Urothelium cell line (cell line): ENCODE measurements at places on chromosomes 4 and X.

DNA sequence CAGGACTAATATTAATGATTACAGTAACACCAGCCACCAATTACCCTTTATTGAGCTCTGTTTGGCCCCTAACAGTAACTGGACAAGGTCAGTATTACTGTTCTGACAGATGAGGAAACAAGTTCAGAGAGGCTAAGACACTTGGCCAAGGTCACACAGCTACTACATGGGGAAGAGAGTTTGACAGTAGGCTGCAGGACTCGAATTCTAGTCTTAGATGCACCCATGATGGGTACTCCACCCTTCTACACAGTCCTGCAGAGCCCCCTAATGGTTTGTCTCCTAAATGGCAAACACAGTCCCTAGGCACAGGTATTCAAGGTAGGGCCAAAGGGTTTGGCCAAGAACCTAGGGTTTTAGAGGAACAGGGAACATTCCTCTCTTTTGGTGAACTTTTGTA, 93.9 kb downstream of the NSUN7 start:
- DNase-seq: no peak

- DNase-seq: no peak
Observed at GRCh38 chr4:141768954-141769353, 132.6 kb downstream of the IL15 start.

DNA sequence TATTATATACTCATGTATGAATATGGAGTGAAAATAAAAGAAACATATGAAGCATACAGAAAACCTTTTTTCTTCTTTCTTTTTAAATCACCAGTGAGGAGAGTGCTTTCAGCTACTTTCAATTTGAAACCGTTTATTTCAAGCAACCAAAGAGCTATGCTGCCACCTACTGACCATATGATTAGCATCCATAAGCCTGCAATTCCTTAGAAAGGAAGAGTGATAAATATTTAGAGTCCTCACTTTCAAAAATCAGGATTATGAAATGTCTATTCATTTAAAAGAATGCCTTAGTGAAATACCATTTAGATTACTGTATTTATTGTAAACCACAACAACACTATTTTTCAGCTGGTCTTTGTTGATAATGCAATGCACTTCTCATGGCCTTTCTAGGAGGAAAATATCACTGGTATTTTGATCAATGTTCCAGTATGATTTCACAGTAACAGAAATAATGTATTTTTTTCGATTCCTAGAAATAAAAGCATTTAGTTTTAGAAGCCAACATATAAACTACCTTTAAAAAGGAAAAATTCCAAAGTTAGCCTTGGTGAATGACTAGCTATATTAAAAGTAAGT, 667.6 kb downstream of the PCDH18 start:
- DNase-seq: peak; percentile 6

- DNase-seq: no peak
Observed at GRCh38 chr4:73053974-73054480, 15.5 kb downstream of the COX18 start.

GRCh38 chrX:111191598-111191997, 78.7 kb downstream of the CAPN6 start:
- no peak for DNase-seq

- no peak for DNase-seq
Observed at GRCh38 chr4:146338512-146338911, 124.2 kb downstream of the REELD1 start.

- DNase-seq: peak; percentile 17
Observed at GRCh38 chr4:89434364-89434988, 126.9 kb upstream of the GPRIN3 start.

DNA sequence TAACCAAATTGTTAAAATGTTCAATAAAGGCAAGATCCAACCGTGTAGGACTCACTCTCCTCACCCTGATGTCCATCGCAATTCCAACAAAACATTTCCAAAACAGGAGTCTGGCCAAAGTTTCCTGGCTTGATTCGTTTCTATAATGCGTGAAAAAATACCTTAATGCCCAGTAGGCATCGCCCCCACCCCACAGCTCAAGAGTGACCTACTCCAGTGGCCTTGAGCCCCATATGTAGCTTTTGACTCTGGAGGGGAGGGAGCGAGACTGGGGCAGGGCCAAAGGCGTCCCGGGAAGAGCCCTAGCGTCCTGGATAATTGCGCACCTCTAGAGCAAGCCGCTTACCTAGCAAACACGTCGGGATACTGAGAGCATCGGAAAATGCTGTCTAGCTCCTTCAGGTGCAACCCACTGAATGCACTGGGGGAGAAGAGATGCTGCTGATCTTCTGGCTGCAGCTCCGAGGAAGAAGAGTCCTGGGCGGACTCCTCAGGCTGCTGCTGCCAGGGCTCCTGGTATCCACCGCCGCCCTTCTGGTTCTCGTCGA, 55.6 kb upstream of the NKAP start:
- DNase-seq: no peak

GRCh38 chr4:177605252-177605651, 163.0 kb upstream of the AGA start:
- DNase-seq: no peak

DNA sequence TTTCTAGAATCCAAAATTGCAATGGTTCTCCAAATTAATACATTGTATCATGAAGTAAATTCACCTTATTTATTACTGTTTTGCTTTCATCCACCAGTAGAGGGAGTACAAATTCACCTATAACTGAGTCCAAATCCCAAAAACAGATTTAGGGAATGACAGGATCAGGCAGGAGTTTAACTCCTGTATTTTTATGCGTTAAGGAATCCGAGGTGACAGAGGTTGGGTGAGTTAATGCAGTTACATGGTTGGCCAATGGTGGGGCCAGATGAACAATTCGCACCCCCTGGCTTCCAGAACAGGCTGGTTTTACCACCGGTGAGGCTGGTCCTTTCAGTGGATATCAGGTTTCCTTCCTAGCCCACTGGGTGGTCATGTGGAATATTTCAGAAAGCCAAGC, 82.4 kb downstream of the MTNR1A start:
- DNase-seq: peak; percentile 30

- DNase-seq: no peak
Observed at GRCh38 chr4:155950461-155950860, 3.2 kb downstream of the CTSO start.

GRCh38 chrX:110317061-110317819, 645 bp downstream of the AMMECR1 start:
- peak; percentile 9 for DNase-seq

DNA sequence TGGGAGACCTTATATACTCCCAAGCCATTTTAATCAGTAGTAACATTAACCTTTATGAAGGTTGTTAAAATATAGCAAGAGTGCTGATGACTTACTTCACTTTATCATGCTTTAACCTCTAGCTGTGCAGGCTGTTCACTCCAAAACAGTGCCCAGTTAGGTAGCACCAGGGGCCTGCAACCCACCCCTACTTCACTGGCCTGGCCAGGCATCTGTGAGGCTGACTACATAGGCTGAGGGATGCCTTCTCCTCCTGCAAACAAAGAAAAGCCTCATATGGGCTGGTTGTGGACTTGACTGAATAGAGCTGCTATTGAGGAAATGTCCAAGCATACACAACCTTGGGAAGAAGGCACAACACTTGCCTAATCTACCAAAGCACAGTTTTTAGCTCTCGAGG, 172.8 kb downstream of the SHROOM3 start:
- DNase-seq: no peak

DNA sequence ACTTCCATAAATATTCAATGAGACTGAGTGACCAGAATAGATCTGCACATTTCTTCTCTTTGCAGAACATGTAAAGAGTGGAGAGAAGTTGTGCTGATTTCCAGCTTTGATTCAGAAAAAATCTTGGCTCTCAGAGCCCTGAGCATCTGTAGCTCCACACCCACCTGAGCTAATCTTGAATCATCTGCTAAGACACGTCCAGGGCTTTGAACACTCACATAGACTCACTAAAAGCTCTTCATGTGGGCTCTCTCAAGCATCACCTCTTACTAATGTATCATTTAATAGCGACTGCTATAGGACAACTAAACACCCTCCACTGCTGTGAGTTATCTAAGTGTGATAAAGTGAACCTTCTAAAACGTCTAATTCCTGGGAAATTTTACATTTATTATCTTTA, 147.7 kb upstream of the GRIA3 start:
- no peak for DNase-seq

DNA sequence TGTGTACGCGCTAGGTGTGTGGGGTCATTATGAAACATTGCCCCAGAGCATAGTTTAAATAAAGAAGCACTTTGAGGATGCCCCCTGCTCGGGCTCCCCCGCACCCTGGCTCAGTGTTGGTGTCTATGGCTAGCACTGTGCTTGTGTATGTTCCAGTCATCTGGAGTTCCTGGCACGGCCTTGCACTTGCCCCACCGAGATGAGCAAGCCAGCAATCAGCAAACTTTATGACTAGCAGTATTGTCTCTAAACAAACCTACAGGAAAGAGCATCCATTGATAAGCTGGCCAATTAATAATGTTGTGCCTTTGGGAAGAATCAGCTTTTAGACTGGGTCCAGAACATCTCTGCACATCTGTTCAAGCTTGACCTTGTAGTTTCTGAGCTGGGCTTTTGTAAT, 707 bp upstream of the SHROOM4 start:
- no peak for DNase-seq

DNA sequence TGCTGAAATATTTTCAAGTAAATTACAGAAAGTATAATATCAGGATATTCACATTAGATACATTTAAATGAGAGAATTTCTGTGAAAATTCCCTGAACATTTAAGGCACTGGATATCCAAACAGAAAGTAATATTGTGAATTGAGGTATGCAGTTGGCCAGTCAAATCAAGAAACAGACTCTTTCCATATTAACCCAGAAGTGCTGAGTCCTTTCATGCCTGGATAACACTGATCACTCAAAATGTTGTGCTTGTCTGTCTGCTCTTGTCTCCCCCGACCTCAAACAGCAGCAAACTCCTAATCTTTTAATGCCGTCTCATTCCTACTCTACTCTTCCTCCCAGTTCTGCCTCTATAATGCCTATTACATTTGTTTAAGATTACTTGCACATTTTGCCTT, 51.2 kb downstream of the TBC1D9 start:
- no peak for DNase-seq

DNA sequence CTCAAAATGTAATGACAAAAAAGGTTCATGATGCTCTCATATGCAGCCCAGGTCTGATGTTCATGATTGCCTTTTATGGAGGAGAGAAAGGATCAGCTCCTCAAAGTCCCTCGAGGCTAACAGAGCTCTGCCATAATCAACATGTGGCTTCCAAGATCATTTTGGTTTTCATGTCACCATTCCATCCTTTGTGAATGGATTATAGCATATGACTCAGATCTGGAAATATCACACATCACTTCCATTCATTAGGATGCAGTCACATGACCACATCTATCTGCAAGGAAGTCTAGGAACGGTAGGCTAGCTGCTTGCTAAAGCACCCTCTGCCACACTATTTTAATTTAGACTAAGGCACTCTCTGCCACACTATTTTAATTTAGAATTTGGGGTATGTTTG, 77.6 kb downstream of the COX18 start:
- no peak for DNase-seq

- no peak for DNase-seq
Observed at GRCh38 chrX:17597327-17597726, 140.0 kb upstream of the SCML1 start.

DNA sequence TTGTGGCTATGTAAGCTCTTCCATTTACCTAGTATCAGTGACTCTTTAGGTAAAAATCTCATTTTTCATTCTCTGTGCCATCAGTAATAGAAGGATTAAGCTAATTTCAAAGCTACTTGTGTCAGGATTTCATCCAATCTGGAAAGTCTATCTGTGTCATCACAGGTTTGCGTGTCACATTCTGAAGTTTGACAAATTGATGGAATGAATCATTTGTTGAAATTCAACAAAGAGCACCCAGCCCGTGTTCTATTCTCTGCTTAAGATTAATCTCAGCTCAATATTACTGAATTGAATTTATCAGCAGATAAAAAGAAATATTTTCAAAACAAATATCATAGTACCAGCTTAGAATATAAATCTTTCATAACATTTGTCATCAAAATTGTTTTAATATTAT, 35.8 kb downstream of the LANCL3 start:
- no peak for DNase-seq

DNA sequence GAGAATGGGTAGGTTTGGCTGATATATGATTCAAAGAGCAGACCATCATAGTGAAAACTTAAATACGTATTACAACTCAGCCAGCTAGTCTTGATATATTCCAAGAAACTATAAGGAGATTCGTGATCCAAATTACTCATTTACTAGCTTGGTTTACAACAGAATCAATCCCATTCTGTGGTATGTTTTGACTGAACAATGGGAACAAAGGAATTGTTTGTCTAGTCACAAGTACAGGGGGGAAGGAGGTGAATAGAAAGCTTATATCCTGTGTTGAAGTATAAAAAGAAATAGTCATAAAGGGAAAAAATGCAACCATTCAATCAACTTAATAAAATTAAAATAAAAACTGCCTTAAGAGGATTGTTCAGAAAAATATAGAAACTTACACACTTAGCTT, 17.0 kb downstream of the C4orf54 start:
- no peak for DNase-seq

DNA sequence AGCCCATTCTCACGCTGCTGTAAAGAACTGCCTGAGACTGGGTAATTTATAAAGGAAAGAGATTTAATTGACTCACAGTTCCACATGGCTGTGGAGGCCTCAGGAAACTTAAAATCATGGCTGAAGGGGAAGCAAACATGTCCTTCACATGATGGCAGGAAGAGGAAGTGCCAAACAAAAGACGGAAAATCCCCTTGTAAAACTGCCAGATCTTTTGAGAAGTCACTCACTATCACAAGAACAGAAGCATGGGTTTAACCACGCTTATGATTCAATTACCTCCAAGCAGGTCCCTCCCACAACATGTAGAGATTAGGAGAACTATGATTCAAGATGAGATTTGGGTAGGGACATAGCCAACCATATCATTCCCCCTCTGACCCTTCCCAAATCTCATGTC, 335.5 kb downstream of the IL15 start:
- no peak for DNase-seq

- no peak for DNase-seq
Observed at GRCh38 chr4:88613417-88613875, 21.2 kb downstream of the HERC3 start.

GRCh38 chr4:60463857-60464502, 736.1 kb upstream of the ADGRL3 start:
- DNase-seq: no peak

GRCh38 chr4:93865650-93866049, 37.1 kb downstream of the ATOH1 start:
- no peak for DNase-seq

DNA sequence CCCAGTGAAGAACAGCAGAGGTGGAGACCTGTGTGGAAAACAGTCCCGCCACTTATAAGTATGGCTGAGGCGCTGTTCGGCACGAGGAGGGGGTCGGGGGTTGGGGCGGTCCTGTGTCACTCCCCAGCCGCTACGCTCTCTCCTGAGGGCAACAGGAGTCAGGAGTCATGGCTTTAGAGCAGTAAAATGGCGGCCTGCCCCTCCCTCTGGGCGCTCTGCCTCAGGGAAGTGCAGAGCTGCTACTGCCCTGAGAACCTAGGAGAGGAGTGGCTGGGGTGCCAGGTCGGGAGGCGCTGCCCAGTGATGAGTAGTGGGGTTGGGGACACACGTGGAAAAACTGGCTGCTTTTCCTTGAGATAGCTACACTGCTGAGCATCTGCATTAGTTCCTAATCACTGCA, 551.2 kb upstream of the AMOT start:
- no peak for DNase-seq
